Mesothelial cell of epicardium (in vitro differentiated cells): ENCODE measurements at places on chromosomes 12 and 14. TPM values are rescaled to one million over a fixed set of nuclear protein-coding genes. Genes with fewer than 3 reads are reported as not detected.

DNA sequence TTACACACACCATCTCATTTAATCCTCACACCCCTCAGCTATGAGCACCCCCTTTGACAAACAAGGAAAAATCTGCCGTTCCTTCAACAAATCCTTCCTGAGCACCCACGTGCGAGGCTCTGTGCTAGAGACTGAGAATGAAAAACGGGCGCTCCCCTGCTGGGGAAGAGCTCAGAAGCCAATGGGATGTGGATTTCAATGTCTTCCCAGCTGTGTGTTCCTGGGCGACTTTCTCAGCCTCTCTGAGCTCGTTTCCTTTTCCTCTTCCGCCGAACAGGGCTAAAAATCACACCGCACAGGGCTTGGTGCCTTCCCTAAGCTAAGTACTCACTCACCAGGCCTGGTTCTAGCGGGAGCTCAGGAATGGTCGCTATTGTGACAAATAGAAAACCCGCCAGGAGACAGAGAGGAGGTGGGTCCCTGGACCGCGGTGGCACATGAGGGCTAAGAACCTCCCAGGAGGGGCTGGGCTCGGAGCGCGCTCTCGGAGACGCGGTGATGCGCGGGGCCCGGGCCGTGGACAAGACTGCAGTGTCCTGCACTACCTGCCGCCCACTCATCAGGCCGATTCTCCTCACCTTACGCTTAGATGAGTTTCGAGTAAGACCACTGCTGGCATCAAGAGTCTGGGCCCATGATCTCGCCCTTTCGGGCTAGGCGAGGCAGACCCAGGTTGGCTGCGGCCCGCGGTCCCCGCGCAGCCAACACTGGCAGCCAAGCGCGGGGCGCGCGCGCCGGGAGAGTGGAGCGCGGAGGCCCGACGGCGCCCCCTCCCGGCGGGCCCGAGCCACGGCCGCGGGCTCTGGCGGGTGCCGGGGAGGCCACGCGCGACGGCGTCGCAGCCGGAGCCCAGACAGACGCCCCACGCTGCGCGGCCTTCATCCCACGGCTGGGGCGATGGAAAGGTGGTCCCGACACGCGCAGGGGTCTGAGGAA, 17.0 kb downstream of the ZDHHC22 start:
- no peak for DNase-seq

DNA sequence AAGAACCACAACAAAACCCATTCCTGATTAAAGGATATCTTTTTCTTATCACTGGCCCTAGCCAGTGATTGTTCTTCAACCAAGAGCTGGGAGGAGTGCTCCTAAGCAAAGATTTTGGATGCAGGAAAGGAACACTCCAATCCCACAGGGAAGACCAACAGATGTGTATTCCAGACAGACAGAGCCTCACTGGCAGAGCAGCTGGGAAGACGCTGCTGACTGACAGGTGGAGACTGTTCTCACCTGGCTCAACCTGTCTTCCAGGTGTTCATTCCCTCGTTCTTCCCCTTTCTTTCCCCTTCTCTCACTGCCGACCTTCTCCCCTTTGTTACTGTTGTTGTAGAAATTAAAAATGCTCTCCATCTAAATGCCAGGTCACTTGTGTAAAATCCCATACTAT, 89.7 kb upstream of the CCDC198 start:
- DNase-seq: no peak

DNA sequence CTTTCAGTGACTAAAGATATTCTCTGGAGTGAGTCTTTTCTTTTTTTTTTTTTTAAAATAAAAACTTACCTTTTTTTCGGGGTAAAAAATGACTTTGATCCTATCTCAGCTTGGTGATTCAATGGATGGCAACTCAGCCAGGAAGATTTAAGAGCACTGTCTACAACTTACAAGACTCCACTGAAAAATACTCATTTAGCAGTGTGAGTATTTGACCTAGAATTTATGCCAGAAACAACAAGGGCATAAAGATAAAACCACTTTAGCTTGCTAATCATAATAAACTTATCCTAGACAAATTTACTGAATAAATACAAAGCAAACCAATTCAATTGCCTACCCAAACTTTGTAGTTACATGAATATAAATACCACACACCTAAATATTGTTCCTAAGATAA, 446.6 kb downstream of the RPS29 start:
- DNase-seq: no peak

- DNase-seq: no peak
Measured at GRCh38 chr12:51714666-51715065, 123.6 kb downstream of the SCN8A start.

- no peak for DNase-seq
Measured at GRCh38 chr12:68796399-68796798, 11.6 kb upstream of the MDM2 start.

DNA sequence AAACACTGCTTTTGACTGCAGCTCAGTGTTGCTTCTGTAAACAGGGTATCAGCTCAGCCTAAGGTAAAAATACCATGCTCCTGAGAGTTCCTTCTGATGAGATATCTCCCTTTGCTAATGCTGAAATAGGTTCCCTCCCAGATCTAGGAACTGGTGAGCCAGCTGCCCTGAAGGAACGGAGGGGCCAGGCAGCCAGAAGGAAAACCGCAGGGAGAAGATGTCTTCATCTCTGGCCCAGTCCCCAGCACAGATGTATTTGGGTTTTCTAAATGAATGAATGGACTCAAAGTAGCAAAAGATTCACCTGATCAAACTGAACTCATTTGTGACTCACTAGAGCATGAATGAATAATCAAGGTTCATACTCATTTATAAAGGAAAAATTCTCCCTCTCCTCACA, 247.8 kb downstream of the MSRB3 start:
- DNase-seq: no peak

DNA sequence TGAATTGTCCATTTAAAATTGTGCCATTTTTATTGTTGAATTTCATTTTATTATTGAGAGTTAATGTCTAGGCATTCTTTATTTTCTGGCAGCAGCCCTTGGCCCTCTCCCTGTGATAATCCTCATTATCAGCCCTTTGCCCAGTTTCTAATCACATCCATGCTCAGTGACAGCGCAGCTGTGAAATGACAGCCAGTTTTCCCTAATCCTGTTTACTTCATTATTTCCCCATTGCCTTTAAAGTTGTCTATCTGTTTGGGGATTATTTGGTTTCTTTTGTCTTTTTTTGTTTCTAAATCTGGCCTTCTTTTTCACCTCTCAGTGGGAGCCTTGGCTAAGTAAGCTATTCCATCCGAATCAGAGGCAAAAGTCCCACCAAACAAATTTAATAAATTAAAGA, 476.9 kb downstream of the SLC6A15 start:
- no peak for DNase-seq

The RERGL gene
- 0.40 to 0.45 TPM in 2 of 3 replicates, not detected in the other for total RNA-seq

The RNASE3 gene
- not detected in 3 replicates for total RNA-seq

The GON7 gene
- 5.0 to 5.6 TPM (median 5.3 TPM) in 3 replicates for total RNA-seq
